ENCODE measurements at places on chromosomes 2 and 18.
A peak's percentile ranks its signal among the peaks of the same experiment; 100 is the strongest.

DNA sequence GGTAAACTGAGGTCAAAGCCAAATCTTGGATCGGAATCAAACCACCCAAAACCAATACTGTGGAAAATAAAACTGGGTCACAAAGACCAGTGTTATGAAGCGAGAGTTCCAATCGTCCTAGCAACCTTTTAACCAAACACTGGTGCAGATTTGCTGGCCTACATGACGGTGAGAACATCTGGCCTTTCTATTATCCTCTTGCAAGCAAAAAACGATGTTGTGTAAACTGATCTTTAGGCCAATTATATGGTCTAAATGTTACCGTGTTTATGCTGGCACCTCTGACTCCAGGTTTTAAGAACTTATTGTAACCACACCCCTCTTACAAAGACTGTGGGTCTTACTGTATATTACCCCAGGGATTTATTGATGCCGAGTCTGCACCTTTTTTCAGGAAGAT, 145.9 kb downstream of the GFPT1 start:
- DNase-seq: no peak

DNA sequence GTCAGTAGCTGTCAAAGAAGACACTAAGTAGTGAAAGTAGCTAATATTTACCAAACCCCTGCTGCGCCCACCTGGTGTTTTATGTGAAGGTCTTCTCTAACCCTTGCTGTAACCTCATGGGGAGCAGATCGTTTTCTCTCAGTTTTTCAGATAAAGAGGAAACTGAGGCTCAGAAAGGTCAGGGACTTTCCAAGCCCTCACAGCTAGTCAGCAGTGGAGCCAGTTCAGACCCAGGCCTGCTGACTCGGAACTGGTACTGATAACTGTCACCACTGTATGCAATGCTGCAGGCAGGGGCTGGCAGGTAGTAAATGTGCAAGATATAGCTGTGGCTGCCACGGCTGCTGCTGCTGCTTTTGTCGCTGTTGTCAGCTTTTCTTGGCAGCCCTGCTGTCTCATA, 69.1 kb downstream of the LRRFIP1 start:
- DNase-seq: peak; percentile 85

DNA sequence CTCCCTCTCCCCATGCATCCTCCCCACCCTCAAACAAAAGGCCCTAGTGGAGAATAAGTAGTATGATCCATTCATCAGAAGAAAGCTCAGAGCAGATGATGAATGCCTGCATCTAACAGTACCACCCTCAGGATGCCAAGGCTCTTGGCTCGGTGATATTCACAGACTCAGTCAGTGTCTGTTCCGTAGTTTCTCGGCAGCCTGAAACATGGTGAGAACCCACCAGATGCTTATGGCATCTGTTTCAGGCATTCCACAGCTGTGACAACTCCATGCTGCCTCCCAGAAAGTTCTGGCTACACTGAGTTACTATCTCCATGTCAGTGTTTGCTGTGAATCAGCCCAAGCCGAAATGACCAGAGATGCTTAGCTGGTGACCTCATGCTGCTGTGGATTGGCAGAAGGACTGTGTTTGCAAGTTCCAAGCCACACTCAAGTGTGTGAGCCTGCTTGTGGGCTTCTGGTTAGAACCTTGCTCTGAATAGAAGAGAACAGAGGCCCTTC, 83.9 kb downstream of the WDSUB1 start:
- DNase-seq: no peak

DNA sequence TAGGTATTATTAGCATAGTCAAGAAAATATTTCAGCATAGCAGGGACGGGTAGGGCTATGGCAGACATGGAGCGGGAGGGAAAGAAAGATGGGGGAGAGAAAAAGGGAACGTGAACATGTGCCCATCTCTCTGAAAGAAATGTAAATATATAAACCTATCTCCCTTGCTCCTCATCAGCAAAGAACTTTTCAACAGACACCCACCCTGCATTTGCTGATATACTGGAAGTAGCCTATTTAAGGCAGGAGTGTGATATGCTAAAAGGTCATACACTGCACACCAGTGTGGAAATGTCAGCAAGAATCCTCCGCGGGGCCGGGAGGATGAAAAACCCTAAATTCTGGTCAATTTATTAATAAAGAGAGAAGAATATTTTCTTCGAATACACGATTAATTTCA, 1.7 kb downstream of the MBOAT2 start:
- no peak for DNase-seq

DNA sequence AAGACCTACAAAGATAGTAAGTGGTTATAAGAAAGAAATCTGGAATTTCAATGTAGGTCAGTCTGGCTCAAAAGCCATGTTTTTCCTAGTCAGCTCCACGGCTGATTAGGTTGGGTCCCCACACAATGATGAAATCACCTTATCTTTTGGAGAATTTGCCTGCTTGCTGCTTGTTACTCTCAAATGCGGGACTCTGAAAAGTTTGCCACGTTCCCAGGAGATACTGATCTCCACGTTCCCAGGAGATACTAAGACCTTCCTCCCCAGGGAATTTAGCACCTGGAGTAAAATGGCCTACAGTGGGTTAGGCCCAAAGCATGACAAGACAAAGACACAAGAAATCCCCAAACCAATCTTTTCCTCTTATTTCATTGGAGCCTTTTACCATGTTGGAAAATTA, 449.6 kb downstream of the TNS1 start:
- DNase-seq: no peak

DNA sequence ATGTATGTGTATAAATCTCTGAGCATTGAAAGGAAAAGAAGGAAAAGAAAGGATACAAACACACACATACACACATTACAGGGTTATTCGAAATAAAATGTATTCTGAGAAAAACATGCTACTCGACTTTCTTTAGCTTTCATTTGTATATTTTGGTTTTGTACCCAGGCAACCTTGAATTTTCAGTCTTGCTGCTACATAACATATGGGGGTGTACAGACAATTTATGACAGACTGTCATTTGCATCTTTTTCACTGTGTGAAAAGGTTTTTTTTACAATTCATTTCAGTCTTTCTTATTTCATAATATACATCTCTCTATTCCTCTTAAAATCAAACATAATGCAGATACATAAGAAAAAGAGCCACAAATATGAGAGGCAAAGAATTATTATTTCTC, 1238.4 kb upstream of the NXPH2 start:
- DNase-seq: no peak

DNA sequence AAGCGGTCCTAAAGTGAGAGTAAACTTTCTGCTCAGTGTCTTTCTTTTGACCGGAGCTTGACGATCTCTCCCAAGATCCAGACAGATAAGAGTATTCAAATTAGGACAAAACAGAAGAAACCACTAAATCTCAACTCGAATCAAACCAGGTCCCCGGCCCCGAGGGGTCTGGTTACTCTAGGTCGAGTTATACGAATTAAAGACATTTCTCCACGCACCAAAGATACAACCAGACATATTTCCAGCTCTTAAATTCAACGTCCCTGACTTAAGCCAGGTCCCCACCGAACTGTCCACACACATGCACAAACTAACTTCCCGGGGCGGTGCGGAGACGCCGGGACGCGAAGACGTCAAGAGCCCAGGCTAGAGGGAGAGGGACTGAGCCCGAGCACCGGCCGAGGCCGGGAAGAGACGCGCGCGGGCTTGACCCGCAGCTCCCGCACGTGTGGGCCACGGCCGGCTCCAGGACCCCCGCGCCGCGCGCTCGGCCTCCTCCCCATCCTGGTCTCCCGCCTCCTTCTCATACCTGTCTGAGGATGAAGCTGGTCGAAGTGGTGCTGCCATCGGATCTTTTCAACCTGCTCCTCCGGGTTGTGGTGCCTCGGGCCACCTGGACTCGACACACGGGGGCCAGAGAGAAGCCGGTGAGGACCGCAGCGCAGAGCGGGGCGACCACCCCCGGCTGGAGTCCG, 896 bp downstream of the CACNB4 start:
- DNase-seq: no peak

DNA sequence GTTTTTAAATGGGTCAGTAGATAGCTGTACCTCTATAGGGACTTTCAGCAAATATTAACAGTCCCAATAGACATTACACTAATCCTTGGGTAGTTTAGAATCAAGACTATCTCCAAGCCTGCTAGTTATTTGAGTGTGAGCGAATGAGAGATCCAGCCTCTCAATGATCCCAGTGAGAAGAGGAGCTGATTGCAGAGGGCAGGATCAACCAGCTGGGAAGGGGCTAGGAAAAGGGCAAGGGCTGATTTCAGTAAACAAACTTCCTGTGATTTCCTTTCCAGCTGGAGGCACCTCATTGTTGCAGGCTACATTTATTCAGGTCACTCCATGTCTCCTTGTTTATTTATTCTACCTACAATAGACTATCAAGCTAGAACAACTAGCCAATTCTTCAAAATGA, 84.1 kb upstream of the CTNNA2 start:
- no peak for DNase-seq

- no peak for DNase-seq
Observed at GRCh38 chr18:2538844-2539243, 32.5 kb downstream of the METTL4 start.

- DNase-seq: no peak
Observed at GRCh38 chr2:40041422-40042382, 262.6 kb upstream of the THUMPD2 start.

- no peak for DNase-seq
Observed at GRCh38 chr2:65465857-65466256, 33.5 kb upstream of the SPRED2 start.

GRCh38 chr2:169746240-169746639, 12.6 kb downstream of the KLHL23 start:
- no peak for DNase-seq

- peak; percentile 16 for DNase-seq
Observed at GRCh38 chr18:50610349-50610748, 50.5 kb downstream of the MAPK4 start.

DNA sequence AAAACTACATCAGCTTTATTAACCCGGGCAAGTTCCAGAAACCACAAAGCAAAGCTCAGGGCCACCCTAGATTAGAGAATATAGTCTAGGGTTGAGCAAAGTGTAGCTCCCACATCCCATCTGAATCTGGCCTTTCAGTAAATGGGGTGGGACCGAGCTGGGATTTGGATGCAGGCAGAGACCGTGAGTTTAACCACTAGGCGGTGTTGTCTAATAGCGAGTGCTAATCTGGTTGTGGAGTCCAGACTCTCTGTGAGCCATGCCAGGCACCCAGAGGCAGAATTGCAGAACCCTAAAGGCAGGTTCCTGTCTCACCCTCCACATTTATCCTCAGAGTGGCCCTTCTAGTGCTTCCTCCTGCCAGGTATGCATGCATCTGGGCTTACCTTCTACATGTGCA, 435.9 kb downstream of the TSN start:
- no peak for DNase-seq

DNA sequence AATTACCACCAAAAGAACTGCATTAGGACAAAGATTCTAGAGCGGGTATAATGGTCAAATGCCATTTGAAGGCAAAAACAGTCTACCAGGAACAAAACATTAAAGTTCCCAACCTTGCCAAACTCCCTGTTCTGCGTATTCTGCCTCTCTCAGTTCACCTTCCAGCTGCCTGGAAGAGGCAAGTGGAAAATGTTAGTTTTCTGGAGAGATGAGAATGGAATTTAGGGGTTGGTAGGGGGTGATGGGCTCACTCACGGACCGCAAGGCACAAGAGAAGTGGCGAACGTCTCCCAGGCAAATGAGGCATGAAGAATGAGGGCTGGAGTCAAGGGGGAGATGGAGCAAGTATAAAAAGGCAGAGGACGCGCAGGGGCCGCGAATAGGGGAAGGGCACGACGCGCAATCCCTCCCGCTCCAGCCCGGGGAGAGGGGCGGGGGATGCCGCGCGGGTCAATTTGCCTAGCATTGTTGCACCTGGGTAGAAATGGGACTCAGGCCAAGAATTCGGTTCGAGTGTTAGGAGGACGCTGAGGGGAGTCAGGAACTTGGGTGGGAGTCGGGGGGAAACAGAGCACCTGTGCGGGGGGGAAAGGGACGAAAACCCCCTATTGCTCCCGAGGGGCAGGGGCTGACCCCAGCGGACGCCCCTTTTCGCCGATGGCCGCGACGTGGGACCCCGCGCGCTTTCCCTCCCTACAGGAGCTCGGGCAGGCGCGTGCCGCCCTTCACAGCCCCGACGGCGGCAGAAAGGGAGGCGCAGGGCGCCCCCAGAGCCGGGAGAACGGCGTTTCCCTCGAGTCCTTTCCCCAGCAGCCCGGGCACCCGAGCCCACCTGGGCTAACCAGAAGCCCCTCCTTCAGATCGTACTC, 573 bp downstream of the PAIP2B start:
- peak; percentile 15 for DNase-seq

DNA sequence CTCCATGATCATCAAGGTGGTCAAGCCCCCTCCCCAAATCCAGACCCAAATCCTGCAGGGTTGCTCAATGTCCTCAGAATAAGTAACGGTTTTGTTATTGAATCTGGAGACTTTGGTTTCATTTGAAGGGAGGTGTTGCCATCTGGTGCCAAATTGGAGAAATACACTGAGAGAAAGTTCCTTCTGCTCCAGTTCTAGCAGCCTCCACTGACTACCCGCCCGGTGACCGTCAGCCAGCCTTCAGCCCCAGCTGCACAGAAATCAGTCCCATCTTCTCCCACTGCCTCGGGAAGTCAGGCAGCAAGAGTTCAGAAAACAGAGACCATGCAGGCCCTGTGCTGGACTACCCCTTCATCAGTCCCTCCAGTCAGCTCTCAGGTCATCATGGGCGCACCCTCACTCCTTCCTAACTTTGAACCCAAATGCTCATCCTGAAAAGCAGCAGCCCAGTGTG, 38.7 kb downstream of the PKDCC start:
- DNase-seq: peak; percentile 57

Measured in activated CD4-positive, alpha-beta T cell treated with anti-CD3 and anti-CD28 coated beads, Interleukin-10, Interleukin-2, amounts not matched to agents 100 ng/mL and 50 ng/mL, durations not matched to agents 16 hours and 8 hours (primary cell).